ENCODE measurements at places on chromosomes 12 and 14. TPM values are rescaled to one million over a fixed set of nuclear protein-coding genes. Genes with fewer than 3 reads are reported as not detected.

Gene RNU6-8
- polyA plus RNA-seq: not detected

Gene NR1H4
- 76.9 TPM for polyA plus RNA-seq

Gene GPR137C
- polyA plus RNA-seq: 4.6 TPM

Gene LMNTD1
- polyA plus RNA-seq: 0.22 TPM

Gene ADAM21
- 0.09 TPM for polyA plus RNA-seq

Gene SLC38A4
- polyA plus RNA-seq: 1.3 TPM

Gene CD4
- 17.4 TPM for polyA plus RNA-seq

Gene BMP4
- 40.0 TPM for polyA plus RNA-seq

Gene TMPRSS12
- polyA plus RNA-seq: 0.01 TPM

Gene CISTR
- polyA plus RNA-seq: not detected

Gene ELK3
- 21.0 TPM for polyA plus RNA-seq

Gene SERPINA5
- 5.3 TPM for polyA plus RNA-seq

Gene KRT72
- 2.0 TPM for polyA plus RNA-seq

Gene MARK3
- polyA plus RNA-seq: 66.0 TPM

Gene CLEC4A
- polyA plus RNA-seq: 5.3 TPM

Gene CLEC2D
- 9.9 TPM for polyA plus RNA-seq

Gene KRT2
- 0.54 TPM for polyA plus RNA-seq

Gene LGR5
- polyA plus RNA-seq: 71.9 TPM

Gene SAMD15
- polyA plus RNA-seq: 1.6 TPM

Gene C12orf54
- not detected for polyA plus RNA-seq

Gene IRAK3
- 3.4 TPM for polyA plus RNA-seq

Gene PMCH
- 0.18 TPM for polyA plus RNA-seq

Gene OTX2
- polyA plus RNA-seq: not detected
